ENCODE measurements at places on chromosomes 2 and 18.
A peak's percentile ranks its signal among the peaks of the same experiment; 100 is the strongest.

DNA sequence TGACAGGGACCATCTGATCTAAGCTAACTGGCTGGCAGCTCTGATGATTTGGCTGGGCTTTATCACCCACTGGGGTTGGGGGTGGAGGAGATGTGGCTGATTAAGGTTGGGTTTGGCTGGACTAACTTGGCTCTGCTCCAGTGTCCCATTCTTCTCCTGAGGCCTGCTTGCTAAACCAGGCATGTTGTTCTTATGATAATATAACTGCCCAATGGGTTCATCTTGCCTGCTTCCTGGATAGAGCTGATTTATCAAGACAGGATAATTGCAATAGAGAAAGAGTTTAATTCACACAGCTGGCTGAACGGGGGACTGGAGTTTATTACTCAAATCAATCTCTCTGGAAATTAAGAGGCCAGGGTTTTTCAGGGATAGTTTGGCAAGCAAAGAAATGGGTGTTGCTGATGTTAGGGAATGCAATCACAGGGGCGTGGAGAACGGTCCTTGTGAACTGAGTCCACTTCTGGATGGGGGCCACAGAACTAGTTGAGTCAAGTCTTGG lies 150.4 kb downstream of the PTH2R start:
- DNase-seq = no peak

DNA sequence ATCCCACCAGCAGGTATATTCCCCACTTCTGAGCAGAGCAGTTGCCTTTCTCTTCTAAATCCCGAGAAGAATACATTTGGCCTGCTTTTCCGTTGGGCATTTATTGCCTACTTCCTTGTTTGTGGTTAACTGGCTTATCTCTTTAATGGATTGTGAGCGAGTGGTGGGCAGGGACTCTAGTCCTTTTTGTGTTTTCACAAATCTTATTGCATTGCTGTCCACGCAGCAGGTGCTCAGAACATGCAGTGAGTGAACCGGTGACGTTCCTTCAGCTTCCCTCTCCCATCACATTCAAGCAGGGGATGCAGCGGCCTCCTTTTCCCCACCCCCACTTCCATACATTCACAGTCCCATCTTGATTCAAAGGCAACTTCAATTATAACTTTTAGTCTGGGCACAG lies 28.9 kb upstream of the GAREM2 start:
- DNase-seq = no peak

DNA sequence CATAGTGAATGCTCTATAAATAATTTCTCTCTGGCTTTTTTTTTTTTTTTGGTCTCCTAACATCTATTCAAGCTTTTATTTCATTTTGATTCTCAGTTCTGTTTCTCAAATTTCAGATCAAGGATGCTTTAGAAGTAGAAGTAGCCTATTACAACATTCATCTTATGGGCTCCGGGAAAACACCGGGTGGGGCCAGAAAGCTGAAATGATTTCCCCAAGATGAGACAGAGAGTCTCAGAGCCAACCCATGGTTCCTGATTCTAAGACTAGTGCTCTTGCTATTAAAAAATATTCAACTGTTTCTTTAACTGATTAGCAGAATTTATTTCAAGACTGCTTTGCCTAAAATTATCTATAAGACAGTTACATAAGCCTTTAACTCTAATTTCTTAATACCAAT lies 147.2 kb upstream of the CCDC68 start:
- DNase-seq = no peak

GRCh38 chr2:86065512-86065911 lies 40.2 kb downstream of the POLR1A start:
- no peak for DNase-seq

- DNase-seq = no peak
These were observed 171.0 kb downstream of the OSR1 start for GRCh38 chr2:19187323-19188020.

DNA sequence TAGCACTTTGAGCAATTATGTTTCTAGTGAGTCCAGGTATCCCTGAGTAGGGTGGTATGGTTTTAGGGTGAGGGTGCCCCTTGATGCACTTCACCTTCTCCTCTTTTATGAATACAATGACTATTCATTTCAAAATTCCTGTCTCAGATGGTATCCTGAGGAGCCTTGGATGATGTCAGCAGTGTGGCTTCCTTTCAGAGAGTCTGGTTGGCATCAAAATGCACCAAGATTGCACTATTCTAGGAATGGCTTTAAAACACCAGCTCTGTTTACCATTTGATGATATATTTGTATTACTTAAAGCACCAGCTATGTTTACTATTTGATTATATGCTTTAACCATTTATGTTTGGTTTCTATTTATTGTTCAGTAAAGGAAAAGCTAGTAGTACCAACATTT lies 141.0 kb downstream of the FMNL2 start:
- no peak for DNase-seq

DNA sequence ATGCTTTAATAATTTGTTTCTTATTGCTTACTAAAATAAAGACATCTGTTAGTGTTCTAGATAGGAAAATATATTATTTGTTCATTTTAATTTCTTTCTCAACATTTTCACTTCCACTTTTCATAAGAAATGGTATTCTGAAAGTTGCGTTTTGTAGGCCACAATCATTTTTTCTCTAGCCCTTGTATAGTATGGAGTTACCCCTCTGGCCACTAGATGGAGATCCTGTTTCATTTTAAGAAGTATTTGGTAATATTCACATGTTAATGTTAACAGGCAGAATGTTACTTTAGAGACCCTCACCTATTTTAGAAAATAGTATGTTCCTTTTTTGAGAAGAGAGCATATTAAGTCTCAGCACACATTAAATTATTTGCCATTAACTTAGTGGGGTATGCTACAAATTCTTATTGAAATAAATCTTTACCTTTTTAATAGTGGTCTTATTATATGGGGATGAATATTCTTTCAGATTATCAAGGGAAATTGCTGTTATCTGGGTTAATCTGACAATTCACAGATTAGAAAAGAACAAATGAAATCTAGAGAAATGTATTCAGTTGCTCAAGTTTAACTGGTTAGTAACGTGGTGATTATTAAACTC lies 73.9 kb upstream of the TTC27 start:
- DNase-seq = no peak

DNA sequence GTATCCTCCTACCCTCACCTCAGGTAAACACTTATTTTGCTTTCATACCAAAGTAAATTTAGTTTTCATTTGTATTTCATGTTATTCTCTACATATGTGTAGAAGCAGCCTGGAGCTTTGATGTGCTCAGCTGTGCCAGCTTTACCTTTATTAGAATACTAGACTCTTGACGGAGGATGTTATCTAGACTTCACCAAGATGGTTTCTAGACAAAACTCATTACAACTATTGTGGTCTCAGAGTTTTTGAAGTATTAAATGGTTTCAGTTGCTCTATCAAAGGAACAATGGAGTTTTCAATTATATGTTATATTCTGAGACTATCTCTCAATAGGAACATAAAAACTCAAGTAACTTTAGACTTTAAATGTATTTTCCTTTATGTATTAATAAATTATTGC lies 5.0 kb upstream of the IL18RAP start:
- DNase-seq = peak; percentile 14

GRCh38 chr18:75809926-75810255 lies 382.4 kb upstream of the SMIM21 start:
- no peak for DNase-seq

GRCh38 chr2:69804416-69804815 lies 25.0 kb upstream of the GMCL1 start:
- peak; percentile 41 for DNase-seq

- no peak for DNase-seq
These were observed 1.9 kb downstream of the ATG4B start for GRCh38 chr2:241639385-241639784.

DNA sequence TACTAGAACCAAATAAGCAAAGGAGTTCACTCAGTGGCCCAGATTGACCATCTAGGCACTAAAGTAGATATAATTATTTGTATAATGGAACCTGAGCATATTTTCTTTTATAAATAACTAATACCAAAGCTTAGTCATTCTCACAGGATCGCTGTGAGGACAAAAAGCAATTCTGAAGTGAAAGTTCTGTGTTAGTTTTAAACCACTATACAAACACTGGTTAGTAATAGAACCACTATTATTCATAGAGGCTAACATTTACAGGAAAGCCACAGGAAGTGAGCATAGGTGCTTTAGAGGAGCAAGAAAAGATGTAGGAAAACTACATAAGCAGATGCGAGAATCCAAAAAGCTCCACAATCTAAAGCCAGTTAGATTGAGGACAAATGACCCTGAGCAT lies 364.7 kb downstream of the XIRP2 start:
- DNase-seq = no peak

DNA sequence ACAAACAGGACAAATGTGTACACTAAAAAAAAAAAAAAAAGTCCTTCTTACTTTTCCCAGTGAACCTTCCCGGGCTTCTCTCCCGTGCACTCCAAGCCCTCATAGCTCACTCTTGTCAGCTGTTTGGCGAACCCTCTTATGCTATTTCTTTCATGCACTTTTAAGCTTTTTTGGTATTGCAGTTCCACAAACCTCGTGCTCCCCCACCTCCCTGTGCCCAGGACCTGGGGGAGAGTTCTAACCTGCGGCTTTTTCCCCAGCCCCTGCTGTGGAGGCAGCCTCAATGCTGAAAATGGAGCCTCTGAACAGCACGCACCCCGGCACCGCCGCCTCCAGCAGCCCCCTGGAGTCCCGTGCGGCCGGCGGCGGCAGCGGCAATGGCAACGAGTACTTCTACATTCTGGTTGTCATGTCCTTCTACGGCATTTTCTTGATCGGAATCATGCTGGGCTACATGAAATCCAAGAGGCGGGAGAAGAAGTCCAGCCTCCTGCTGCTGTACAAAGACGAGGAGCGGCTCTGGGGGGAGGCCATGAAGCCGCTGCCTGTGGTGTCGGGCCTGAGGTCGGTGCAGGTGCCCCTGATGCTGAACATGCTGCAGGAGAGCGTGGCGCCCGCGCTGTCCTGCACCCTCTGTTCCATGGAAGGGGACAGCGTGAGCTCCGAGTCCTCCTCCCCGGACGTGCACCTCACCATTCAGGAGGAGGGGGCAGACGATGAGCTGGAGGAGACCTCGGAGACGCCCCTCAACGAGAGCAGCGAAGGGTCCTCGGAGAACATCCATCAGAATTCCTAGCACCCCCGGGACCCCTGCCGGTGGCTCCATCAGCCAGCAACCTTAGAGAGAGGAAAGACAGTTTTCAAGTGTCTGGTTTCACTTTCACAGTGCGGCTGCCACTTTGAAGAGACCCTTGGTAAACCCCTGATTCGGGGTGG lies 826 bp downstream of the KCNE4 start:
- DNase-seq = peak; percentile 3

DNA sequence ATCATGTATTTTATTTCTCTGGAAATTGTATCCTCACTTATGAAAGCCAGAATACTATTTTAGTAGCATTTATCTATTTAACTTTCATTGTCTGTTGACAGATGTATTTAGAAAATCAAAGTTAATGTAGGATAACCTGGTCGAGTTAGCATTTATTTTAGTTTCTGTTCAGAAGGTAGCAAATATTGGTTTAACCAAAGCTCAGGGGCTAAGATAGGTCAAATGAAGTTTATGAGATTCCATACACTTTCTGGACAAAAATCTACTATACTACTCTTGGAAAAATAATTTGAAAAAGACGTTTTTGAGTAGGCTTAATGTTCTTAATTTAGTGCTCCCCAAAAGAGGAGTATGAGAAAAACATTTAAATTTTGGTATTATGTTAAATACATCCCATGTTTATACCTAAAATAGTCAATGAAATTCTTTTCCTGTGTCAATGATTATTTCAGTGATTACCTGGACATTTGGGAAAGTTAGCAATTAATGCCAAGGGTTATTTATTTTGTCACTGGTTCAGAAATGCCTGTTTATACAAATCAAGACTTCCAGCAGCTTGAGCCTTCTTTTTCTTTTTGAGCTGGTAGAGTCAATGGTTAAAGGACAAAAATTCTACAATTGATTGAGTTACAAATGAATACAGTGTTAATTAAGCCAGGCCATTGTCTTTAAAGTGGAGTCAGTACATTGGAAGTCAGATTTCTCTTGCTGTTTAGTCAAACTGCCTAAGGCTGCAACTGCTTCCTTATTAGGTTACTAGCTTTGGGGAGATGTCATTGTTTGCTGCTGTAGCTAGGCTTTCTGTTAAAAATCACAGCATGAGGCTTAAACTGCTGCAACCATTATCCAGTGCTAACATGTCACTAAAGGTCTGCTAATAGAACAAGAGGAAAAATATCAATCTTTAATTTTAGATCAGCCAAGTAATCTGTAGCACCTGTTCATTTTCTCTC lies 182.3 kb downstream of the CAMKMT start:
- no peak for DNase-seq

- DNase-seq = no peak
These were observed 23.8 kb downstream of the HDAC4 start for GRCh38 chr2:239376942-239377531.
